Transverse colon (tissue), 4 donors: ENCODE measurements at places on chromosomes 7 and 10.
A peak's percentile ranks its signal among the peaks of the same experiment; 100 is the strongest.

- no peak for DNase-seq
These were observed 53.9 kb downstream of the BTAF1 start for GRCh38 chr10:91977491-91977890.

- no peak for DNase-seq
These were observed 179.5 kb downstream of the DNAH11 start for GRCh38 chr7:21722371-21722770.

DNA sequence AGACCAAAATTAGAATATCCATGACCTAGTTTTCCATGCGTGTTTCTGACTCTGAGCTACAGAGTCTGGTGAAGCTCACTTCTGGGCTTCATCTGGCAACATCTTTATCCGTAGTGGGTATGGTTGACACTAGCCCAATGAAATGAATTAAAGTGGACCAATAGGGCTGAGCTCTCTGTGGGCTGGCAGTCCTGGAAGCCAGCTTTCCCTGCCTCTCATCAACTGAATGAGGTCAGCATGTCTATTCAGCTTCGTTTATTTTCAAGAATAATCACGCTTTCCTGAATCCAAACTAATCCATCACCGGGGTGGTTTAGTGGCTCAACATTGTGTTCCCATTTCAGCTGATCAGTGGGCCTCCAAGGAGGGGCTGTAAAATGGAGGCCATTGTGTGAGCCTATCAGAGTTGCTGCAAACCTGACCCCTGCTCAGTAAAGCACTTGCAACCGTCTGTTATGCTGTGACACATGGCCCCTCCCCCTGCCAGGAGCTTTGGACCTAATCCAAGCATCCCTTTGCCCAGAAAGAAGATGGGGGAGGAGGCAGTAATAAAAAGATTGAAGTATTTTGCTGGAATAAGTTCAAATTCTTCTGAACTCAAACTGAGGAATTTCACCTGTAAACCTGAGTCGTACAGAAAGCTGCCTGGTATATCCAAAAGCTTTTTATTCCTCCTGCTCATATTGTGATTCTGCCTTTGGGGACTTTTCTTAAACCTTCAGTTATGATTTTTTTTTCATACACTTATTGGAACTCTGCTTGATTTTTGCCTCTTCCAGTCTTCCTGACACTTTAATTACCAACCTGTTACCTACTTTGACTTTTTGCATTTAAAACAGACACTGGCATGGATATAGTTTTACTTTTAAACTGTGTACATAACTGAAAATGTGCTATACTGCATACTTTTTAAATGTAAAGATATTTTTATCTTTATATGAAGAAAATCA lies 35.5 kb downstream of the CAV1 start:
- no peak for DNase-seq

- DNase-seq: no peak
These were observed 131.9 kb upstream of the PCGF5 start for GRCh38 chr10:91088300-91089140.

- DNase-seq: no peak
These were observed 23.7 kb downstream of the KCNH2 start for GRCh38 chr7:150954201-150954985.

DNA sequence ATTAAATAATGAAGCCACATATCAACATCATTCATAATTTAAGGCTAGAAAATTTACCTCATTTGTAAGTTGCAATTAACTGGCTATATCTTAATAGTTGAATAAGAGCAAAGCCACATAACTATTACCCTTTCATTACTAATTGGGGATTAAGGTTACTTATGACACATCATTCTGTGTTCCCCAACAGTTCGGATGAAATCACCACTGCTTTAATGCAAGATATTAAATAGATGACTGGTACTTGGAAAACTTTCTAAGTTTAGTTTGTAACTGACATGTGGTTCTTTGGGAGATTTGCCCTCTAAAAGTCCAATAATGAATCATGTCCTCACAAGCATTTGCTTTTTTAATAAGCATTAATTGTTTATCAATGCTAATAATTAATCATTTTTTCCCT lies 109.1 kb downstream of the MTERF1 start:
- no peak for DNase-seq

- no peak for DNase-seq
These were observed 12.2 kb upstream of the OIT3 start for GRCh38 chr10:72881291-72881690.

DNA sequence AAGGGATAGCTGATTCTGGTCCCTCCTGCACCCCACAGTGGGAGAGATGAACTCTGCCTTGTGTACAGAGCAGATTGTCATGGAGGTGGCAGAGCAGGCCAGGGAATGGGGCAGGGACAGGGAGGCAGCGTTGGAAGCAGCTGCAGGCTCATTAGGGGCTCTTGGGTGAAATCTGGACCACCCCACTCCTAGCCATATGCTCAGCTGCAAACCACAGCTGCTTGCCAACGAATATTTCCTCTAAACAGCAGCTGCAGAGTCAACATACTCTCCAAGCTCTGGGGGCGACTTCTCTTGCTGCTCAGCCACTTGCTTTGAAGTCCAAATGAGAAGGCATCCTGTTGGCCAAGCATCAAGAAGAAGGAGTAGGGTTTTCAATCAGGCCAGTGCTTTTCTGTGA lies 302.3 kb upstream of the AUTS2 start:
- DNase-seq: no peak

DNA sequence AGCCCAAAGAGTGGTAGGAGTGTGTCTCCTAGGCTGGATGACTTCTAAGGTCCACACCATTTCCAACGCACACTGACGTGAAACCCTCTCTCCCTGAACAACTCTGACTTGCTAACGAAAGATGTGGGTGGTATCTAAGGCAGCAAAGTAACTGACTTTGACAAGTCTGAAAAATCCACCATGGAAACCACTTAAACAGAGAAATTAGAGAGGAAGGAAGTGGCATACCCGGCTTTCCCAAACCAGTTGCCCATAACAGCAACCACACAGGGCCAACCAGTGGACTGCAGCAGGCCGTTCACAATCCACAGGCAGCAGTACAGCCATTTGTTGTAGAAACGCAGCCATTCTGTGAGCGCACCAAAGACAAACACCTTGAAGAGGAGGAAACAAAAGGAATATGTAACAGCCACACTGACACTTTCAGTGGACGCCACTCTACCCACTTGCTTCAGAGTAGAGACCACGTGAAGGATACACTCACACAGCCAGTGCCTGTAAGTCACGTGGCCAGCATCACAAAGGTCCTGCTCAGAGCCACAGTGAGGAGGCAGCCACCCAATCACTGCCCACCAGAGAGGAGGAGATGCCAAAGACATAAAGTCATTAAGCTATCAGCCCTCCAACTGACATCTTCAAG lies 39.8 kb downstream of the SLC37A3 start:
- DNase-seq: no peak

DNA sequence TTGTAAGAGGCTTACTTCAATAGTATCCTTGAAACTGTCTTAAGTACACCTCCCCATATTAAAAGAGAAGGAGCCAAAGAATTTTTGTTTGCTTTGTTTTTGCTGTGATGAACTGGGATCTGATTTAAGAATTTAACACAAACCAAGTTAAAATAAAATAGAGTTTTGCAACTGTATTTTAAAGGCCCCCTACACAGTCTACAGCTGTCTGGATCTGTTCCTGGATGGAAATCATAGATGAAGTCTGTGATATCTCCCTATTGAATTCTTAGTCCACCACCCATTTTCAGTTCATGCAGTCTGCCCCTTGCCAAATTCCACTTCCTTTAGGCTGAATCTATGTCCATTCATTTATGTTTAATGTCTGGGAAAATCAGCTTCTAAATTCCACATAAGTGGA lies 169.8 kb upstream of the MEOX2 start:
- DNase-seq: no peak

DNA sequence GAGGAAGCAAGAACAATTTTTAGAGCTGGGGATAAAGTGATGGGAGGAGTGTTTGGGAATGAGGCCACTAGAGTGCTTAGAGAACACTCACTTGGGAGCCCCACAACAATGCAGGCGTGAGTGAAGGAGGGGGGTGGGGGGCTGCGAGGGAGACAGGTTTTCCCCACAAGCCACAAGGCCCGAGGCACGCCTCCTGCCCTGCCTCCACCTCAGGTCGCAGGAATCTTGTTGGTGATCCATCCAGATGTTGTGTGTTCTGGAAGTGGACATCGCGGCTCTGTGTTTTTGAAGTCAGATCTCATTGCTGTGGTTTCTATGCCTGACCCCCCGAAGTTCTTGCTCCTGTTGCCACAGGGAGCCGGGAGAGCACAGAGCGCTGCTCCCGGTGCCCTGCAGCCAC lies 178.0 kb upstream of the BMPER start:
- DNase-seq: no peak

DNA sequence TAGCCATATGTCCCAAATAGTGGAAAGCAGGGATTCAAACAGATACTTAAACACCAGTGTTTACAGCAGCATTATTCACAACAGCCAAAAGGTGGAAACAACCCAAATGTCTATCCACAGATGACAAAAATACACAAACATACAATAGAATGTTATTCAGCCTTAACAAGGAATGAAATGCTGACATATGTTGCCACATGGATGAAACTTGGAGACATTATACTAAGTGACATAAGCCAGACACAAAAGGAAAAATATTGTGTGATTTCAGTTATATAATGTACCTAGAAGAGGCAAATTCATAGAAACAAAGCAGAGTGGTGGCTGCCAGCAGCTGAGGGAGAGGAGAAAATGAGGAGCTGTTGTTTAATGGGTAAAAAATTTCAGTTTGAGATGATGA lies 533.9 kb upstream of the FZD8 start:
- DNase-seq: no peak

DNA sequence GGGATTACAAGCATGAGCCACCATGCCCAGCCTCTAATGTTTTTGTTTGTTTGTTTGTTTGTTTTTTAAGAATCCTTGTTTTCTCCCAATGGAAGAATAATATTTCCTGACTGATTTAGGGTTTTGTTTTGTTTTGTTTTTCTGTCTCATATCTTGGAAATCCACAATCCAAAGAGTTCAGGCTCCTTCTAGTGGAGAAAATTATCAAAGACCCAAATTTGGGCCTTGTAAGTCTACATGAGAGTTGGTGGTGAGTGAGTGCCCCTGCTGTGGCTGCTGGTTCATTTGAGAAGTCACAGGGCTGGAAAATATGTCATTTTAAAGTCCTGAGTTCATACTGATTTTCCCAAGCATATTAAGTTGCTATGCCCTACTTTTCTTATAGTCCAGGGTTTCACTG lies 33.5 kb upstream of the KLHL7 start:
- DNase-seq: no peak

GRCh38 chr10:77177161-77177560 lies 460.4 kb downstream of the KCNMA1 start:
- no peak for DNase-seq

DNA sequence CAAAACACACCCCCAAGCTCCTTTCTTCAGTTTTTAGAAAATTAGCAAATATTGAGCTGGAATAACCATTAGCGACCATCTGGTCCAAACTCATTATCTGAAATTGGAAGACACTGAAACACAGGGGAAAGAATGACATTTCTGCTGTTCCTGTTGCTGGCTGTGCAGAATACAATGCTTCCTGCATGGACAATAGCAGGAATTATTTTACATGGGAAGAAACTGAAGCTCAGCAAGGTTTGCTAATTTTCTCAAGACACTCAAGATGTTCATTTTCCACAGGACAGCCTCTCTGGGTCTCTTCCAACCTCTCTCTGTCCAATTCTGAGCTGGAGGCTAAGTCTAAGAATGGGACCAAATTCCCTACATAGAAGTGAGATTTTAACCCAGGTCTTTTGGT lies 81.9 kb upstream of the TNS3 start:
- DNase-seq: no peak

- no peak for DNase-seq
These were observed 6.5 kb downstream of the STAMBPL1 start for GRCh38 chr10:88886557-88886956.

- DNase-seq: no peak
These were observed 574.5 kb downstream of the SUGCT start for GRCh38 chr7:40709062-40709964.

- DNase-seq: no peak
These were observed 123.0 kb upstream of the TNRC18 start for GRCh38 chr7:5546626-5547025.

GRCh38 chr7:158495786-158496185 lies 91.8 kb downstream of the PTPRN2 start:
- DNase-seq: peak; percentile 35

DNA sequence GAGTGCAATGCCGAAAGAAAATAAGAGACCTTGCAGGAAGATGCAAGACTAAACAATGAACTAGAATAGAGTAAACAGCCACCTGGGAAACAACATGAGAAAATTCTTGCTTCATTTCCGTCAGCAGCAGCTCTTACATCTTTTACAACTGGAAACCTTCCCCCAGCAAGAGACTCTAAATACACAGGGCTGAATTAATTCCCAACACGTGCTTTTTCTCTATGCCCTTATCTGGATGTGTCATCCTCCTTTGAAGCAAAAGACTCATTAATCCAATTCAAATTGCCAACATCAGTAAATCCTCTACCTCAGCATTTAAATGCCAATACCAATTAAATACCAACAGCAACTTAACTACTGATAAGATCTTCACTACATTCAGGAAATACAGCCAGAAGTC lies 99.0 kb upstream of the PDE1C start:
- no peak for DNase-seq

GRCh38 chr7:495326-495725 lies 24.3 kb downstream of the PDGFA start:
- DNase-seq: no peak

- no peak for DNase-seq
These were observed 26.1 kb upstream of the TRUB1 start for GRCh38 chr10:114911801-114912469.

- DNase-seq: no peak
These were observed 2.1 kb downstream of the CPED1 start for GRCh38 chr7:120990468-120991118.

DNA sequence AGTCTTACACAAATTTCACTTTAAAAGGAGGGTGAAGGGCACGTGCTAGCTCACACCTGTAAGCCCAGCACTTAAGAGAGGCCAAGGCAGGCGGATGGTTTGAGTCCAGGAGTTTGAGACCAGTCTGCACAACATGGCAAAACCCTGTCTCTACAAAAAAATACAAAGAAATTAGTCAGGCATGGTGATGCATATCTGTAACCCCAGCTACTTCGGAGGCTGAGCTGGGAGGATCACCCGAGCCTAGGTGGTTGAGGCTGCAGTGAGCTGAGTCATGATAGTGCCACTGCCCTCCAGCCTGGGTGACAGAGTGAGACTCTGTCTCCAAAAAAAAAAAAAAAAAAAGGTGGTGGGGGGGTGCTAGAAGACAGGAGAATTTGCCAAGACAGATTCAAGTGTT lies 237.3 kb upstream of the KLF14 start:
- DNase-seq: no peak
